Caco-2 (cell line): ENCODE measurements at places on chromosomes 2 and 18. TPM values are rescaled to one million over a fixed set of nuclear protein-coding genes. Genes with fewer than 3 reads are reported as not detected.

GRCh38 chr18:8365528-8365927, 243.7 kb upstream of the RAB12 start:
- no peaks in the 10 kb centered on the region; the same call in 1 of the 2 replicates for H3K36me3 ChIP-seq
- H3K27me3 ChIP-seq: no peaks in the 10 kb centered on the region
- no peaks in the 10 kb centered on the region for H3K4me1 ChIP-seq
- DNase-seq: no peak

DNA sequence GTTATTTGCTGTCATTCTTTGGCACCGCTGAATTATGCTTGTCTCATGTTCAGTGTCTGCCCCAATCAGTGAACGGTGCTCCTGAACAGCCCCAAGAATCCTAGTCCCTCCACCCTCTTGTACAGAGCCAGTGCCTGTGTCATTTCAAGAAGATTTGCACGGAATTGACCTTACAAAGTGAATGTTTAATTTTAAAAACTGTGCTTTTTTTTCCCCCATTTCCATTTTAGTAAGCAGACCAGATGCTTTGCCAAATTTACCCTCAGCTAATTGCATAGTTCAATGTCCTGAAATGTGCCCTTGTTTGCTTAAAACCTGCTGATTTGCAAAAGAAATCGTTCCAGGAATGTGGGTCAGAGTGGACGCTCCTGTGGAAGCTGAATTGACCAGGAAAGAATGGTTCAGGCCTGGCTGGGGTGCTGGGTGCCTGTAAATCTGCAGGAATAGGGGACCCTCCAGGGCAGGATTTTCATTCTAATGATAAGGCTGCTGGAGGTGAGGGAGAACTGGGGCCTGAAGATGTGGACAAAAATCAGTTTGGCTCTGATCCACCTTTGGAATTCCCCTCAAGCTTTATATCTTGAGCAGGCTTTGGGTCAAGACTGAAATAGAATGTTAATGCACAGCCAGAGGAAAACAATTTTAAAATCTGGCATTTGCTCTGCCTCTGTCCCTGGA, 20.1 kb downstream of the TMEM17 start:
- H3K4me1 ChIP-seq: peaks cover 15% of the 10 kb centered on the region
- H3K4me3 ChIP-seq: no peak overlapping the region
- H3K27me3 ChIP-seq: no peaks in the 10 kb centered on the region
- no peaks in the 10 kb centered on the region for H3K36me3 ChIP-seq
- H3K27ac ChIP-seq: peak overlapping the region; percentile 60

DNA sequence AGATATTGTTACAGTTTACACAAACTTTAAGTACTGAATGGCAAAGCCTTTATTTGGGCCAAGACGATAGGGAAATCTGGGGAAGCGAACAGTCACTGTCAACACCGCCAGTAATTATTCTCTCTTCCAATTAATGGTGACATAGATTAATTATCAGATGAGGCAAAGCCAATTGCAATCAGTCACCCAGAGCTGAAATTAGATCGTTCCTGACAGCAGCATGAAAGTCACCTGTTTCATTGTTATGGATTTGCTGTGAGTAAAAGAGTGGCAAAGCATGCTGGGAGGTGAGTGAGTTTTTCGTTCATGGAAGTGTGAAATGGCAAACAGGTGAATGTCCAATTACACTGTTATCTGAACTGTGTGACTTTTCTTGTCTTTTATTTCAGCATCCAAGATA, 164.8 kb upstream of the KLHL14 start:
- no peak for DNase-seq
- no peaks in the 10 kb centered on the region for H3K4me1 ChIP-seq
- no peaks in the 10 kb centered on the region for H3K36me3 ChIP-seq

DNA sequence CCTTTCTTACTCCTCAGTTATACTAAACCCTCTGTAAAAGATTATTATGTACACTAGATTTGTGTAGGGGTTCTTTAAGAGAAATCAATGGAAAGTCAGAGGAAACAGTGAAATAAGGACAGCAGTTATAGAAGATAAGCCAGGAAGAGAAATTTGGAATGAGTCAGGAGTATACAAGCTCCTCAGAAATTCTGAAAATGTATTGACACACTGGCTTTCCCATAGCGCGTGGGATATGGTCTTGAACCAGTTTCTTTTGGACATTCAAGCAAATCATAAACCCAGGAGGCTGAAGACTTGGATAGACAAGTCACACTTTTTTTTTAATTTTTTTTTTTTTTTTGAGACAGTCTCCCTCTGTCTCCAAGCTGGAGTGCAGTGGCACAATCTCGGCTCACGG, 316.1 kb upstream of the MMADHC start:
- no peaks in the 10 kb centered on the region for H3K4me1 ChIP-seq
- no peak for DNase-seq
- H3K27me3 ChIP-seq: no peaks in the 10 kb centered on the region
- no peaks in the 10 kb centered on the region for H3K36me3 ChIP-seq
- H3K4me3 ChIP-seq: no peak overlapping the region
- no peak overlapping the region for H3K27ac ChIP-seq

- H3K36me3 ChIP-seq: no peaks in the 10 kb centered on the region
- no peaks in the 10 kb centered on the region for H3K27me3 ChIP-seq
- peaks cover 36% of the 10 kb centered on the region for H3K4me1 ChIP-seq
- no peak for DNase-seq
- H3K4me3 ChIP-seq: no peak overlapping the region
Measured at GRCh38 chr2:15670981-15671380, 79.3 kb downstream of the DDX1 start.

- no peaks in the 10 kb centered on the region for H3K36me3 ChIP-seq
- no peaks in the 10 kb centered on the region for H3K27me3 ChIP-seq
- 0 out of 2 replicates have a peak, but pooled peaks cover 4% of the 10 kb centered on the region for H3K4me1 ChIP-seq
- no peak overlapping the region for H3K4me3 ChIP-seq
- H3K27ac ChIP-seq: no peak overlapping the region
Measured at GRCh38 chr2:212327171-212327809, 211.3 kb downstream of the ERBB4 start.

DNA sequence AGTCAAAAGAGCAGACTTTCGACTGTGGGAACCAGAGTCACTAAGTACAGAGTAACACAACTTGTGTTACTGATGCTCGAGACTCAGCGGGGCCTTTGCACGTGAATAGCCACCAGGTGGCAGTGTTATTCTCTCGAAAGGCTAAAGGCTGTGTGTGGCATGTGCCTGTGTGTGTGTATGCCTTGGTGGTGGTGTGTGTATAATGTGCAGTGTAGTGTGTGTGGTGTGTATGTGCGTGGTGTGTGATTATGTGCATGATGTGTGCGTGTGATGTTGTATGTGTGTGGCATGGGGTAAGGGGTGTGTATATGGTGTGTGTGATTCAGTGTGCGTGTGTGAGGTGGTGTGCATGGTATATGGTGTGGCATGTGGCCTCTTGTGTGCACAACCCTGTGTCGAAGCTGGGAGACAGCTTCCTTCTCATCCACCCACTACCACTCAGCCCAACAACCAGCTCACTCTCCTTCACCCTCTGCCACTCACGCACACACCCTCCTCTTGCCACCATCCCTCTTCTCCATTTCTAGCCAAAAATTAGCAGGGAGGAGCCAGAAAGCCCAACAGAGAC, 83.0 kb upstream of the ZNF532 start:
- DNase-seq: peak; percentile 55
- no peak overlapping the region for H3K27ac ChIP-seq
- H3K4me1 ChIP-seq: peaks cover 9% of the 10 kb centered on the region

GRCh38 chr2:232994446-232994845, 18.6 kb downstream of the NGEF start:
- DNase-seq: no peak
- H3K4me1 ChIP-seq: no peaks in the 10 kb centered on the region
- H3K27me3 ChIP-seq: no peaks in the 10 kb centered on the region

DNA sequence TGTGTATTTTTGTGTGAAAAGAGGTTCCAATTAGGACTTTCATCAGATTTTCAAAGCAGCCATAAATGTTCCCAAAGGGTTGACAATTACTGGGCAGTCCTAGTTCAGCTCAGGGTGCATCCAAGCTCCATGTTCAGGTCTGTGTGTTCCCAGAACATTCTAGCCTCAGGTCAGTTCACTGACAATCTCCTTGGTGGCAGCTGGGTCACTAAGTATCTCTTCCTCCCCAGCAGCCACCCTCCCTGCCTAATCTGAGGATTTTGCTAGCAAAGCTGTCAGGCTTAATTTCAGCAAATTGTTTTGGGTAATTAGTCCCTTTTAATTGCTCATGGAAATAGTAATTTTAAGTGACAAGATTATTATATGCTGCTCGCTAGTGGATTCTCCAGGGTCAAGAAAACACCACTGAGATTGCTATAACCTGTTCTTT, 29.8 kb downstream of the UPP2 start:
- H3K36me3 ChIP-seq: no peaks in the 10 kb centered on the region
- no peak for DNase-seq
- H3K4me3 ChIP-seq: no peak overlapping the region
- no peaks in the 10 kb centered on the region for H3K27me3 ChIP-seq
- H3K4me1 ChIP-seq: peaks cover 70% of the 10 kb centered on the region

DNA sequence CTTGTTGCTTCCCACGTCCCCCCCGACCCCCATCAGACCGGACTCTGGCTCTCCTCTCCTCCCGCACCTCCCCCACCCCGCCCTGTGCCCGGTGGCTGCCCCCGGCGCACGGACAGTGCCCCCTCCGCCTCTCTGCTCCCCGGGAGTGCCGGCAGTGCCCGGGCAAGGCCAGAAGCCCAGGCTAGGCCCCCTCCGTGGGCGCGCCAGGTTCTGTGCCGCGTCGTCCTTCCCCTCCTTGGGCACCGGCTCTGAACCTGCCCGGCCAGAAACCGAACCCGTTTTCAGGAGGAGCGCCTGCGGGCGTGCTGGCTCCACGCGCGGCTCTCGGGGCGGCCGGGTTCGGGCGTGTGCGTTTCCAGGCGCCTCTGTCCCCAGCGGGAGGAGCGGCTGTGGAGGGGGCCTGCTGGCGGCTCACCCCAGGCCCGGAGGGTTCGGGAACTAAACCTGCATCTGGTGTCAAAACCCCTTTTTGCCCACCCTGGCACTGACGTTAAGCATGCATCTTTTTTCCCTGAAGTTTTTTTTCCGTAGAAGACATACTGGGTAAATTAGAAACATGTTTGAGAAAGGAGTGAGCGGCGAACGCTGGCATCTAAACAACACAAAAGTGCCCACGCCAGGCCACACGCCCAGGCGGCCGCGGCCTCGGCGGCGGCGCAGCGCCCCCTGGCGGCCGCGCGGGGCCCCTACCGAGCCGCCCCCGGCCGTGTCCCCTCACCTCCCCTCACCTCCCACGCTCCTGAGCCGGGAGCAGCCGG, 123.9 kb upstream of the SLC1A4 start:
- H3K36me3 ChIP-seq: no peaks in the 10 kb centered on the region
- no peaks in the 10 kb centered on the region; the same call in 1 of the 2 replicates for H3K4me1 ChIP-seq
- H3K4me3 ChIP-seq: peak overlapping the region; percentile 72
- no peaks in the 10 kb centered on the region for H3K27me3 ChIP-seq
- no peak for DNase-seq

GRCh38 chr2:71538241-71538640, 84.9 kb downstream of the DYSF start:
- H3K36me3 ChIP-seq: no peaks in the 10 kb centered on the region
- H3K4me3 ChIP-seq: no peak overlapping the region
- DNase-seq: no peak
- no peak overlapping the region for H3K27ac ChIP-seq

DNA sequence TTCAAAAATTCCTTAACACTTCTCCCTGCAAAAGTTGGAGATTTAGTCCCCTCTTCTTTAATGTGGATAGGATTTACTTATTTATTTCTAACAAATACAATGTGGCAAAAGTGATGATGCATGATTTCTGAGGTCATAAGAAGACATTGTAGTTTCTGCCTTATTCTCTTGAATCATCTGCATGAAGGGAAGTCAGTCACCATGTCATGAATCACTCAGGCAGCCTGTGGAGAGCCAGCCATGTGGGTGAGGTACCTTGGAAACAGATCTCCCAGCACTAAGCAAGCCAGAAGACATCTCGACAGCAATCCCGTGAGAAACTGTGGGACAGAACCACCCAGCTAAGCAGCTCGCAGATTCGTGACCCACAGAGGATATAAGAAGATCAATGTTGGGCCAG, 2.7 kb upstream of the ZC3H8 start:
- no peaks in the 10 kb centered on the region for H3K27me3 ChIP-seq
- no peak overlapping the region for H3K27ac ChIP-seq
- no peaks in the 10 kb centered on the region for H3K36me3 ChIP-seq

DNA sequence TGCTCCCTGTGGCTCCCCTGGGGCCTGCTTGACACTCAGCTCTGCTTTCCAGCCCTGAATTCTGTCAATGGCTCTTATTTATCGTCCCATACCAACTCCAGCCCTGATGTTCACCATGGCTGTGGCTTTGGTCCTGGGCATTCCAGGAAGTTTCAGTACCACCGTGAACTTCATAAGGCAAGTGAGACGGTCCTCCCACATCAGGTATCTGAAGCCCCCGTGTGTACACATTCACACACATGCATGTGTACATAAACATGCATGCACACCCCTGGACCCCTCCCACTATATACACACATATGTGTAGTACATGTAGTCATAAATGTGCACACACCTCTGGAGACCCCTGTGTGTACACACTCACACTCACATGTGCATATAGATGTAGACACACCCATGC, 43.3 kb upstream of the PUM2 start:
- no peaks in the 10 kb centered on the region for H3K27me3 ChIP-seq
- H3K4me1 ChIP-seq: no peaks in the 10 kb centered on the region
- DNase-seq: no peak

GRCh38 chr18:24346254-24346653, 51.4 kb downstream of the OSBPL1A start:
- H3K4me3 ChIP-seq: no peak overlapping the region
- DNase-seq: no peak
- no peaks in the 10 kb centered on the region for H3K4me1 ChIP-seq
- no peaks in the 10 kb centered on the region for H3K27me3 ChIP-seq

The CNRIP1 gene
- not detected in 2 replicates for total RNA-seq

The SLC5A7 gene
- total RNA-seq: not detected in 2 replicates

The FMNL2 gene
- 38.0 and 38.2 TPM in 2 replicates for total RNA-seq

The ACVR1C gene
- total RNA-seq: 2.0 and 2.1 TPM in 2 replicates

The UGT1A10 gene
- 0.77 and 1.0 TPM in 2 replicates for total RNA-seq

The FEV gene
- total RNA-seq: not detected in 2 replicates
